Fibroblast of mammary gland (primary cell): ENCODE measurements at places on chromosomes 3 and 15.

DNA sequence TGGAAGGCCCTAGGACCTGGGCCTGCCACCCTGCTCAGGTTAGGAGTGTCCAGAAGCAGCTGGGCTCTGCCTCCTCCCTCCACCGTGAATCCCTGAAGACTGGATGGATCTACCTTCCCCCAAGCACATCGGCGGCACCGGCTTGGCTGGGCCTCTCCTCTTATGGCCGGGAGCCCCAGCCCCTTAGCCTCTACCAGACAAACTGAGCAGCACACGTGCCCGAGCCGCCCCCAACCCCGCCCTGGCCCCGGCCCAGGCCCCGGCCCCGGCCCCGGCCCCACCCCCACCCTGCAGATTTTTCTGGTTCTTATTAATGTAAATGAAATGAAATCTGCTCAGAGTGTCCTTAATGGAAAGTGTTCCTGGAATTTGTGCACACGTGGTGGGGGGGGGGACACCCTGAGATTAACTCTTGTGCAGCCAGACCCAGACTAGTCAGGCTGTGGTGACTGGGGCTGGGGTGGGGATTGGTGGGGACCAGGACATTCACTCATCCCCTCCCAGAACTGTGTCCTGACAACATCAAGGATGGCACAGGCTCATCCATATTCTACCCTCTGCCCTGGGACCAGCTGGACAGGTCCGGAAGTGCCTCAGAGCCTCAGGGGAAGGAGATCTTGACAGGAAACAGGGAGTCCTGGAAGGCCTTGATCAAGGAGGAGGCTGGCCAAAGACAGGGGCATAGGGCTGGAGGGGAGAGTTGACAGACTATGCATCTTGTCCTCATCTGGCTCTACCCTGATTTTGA, 30.9 kb upstream of the SEMA3F start:
- DNase-seq: no peak

DNA sequence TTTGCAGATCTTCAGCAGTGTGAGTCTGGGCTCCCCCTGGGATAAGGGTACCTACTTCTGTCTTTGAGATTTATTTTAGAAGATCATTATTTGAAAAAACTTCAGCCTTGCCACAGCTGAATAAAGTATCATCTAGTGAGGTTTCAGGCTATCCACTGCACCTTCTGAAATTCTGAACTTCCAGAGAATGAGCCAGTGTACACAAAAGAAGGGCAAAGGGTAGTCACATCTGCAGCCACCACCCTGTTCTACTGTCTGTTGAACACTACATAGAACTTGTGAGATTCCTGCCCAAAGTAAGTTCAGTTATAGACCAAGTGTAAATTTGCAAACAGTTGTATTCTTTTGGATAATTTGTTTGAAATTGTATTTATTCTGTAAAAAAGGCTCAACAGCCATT, 38.0 kb upstream of the PTPN23 start:
- DNase-seq: no peak

DNA sequence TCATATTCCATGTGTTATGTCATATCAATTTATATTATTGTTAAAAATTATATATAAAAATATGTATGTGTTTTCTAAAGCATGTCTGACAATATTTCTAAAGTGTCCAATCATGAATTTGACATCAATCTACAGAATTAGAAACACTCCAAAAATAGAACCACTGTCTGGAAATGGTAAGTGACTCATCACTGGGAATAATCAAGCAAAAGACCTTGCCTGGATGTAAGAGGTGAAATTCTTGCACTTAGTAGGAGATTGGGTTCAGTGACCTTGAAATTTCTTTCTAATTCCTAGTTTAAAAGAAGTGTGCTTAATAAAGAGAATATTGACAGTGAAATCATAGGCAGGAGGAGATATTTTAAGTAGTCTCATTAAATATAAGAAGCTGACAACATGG, 188.8 kb downstream of the ZNF385D start:
- DNase-seq: peak; percentile 45

- peak; percentile 99 for DNase-seq
Measured at GRCh38 chr3:185549122-185549521, 3.3 kb downstream of the LIPH start.

GRCh38 chr15:66713843-66714508, 11.9 kb downstream of the SMAD6 start:
- no peak for DNase-seq

DNA sequence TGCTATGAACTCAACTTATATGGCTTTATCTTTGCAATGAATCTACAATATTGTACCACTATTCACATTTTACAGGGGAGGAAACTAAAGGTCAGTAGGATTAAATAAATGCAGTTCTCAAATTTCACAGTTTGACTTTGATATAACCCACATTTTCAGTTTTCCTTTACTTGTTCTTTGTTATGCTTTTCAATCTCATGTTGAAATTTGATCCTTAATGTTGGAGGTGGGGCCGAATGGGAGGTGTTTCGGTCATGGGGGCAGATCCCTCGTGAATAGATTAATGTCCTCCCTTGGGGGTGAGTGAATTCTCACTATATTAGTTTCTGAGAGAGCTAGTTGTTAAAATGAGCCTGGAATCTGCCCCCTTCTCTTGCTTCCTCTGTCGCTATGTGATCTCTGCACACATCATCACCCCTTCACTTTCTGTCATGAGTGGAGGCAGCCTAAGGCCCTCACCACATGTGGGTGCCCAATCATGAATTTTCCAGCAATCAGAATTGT, 44.7 kb downstream of the CD200 start:
- DNase-seq: peak; percentile 52

- no peak for DNase-seq
Measured at GRCh38 chr3:61594144-61594963, 33.0 kb downstream of the PTPRG start.

GRCh38 chr3:67048715-67049074, 50.6 kb downstream of the KBTBD8 start:
- DNase-seq: no peak

GRCh38 chr3:69406163-69406562, 20.3 kb upstream of the FRMD4B start:
- peak; percentile 53 for DNase-seq

DNA sequence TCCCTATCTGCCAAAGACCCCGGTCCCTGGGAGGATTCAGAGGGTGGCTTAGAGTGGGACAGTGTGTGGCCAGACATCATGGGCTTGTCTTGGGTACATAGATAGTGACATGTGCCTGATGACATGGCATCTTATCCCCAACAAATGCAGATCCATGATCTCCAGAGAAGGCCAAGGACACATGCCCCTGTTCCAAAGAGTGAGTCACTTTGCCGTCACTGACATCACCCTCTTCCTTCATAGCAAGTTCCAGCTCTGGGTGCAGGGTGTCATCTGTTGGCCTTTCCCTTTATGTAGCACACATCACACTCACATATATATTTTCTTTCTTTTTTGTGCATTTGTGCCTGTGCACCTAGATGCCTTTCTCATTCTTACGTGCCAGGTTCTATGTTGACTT, 350.5 kb downstream of the LRTM1 start:
- no peak for DNase-seq

GRCh38 chr15:68769702-68770101, 51.0 kb downstream of the ANP32A start:
- no peak for DNase-seq

DNA sequence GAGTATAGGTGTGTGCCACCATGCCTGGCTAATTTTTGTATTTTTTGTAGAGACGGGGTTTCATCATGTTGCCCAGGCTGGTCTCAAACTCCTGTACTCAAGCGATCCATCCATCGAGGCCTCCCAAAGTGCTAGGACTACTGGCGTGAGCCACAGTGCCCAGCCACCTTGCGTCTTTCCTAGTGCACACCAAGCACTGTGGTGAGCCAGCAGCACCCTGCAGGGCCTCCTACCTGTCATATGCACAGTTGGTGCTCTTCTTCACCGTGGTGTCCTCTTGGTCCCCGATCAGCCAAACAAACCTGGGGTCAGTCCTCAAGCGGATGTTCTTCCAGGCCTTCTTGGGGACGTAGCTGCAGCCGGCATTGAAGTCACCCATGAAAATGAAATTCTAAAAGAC, 13.2 kb downstream of the DNASE1L3 start:
- DNase-seq: no peak

DNA sequence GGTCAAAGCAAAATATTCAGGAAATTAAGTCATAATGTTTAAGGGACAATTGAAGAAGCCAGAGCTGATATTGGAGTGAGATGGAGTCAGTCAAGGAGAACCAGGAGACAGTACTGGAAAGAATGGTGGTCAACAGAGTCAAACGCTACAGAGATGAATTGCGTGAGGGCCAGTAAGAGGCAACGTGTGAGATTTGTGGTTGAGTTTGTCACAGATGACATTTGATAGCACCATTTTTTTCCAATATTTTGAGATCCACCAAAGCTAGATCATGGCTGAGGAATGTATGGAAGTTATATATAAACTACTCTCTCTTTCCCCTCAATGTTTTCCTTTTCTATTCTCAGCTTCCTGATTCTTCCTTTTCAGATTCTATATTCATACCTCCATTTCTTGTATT, 375.1 kb upstream of the ROBO2 start:
- no peak for DNase-seq

DNA sequence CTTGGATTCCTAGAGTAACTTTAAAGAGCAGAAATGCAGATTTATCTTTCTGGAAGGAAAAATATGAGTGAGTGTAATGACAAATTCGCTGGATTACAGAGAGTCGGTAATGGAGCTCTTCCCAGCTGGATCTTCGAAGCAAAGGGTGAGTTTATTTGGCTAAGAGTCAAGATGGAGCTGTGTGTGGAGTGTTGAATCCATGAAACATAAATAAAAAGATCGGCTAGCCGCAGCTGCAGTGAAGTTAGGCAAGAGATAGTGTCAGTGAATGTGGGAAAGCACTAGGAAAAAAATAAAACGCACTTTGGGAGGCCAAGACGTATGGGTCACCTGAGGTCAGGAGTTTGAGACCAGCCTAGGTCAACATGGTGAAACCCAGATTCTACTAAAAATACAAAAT, 10.3 kb downstream of the NAALADL2 start:
- DNase-seq: peak; percentile 62

GRCh38 chr15:52307847-52308246, 12.2 kb upstream of the MYO5C start:
- DNase-seq: no peak

GRCh38 chr3:2851361-2851760, 258.8 kb downstream of the IL5RA start:
- DNase-seq: no peak

GRCh38 chr3:16143861-16144447, 30.5 kb upstream of the GALNT15 start:
- no peak for DNase-seq

GRCh38 chr3:152778022-152778421, 56.9 kb upstream of the P2RY1 start:
- DNase-seq: no peak

DNA sequence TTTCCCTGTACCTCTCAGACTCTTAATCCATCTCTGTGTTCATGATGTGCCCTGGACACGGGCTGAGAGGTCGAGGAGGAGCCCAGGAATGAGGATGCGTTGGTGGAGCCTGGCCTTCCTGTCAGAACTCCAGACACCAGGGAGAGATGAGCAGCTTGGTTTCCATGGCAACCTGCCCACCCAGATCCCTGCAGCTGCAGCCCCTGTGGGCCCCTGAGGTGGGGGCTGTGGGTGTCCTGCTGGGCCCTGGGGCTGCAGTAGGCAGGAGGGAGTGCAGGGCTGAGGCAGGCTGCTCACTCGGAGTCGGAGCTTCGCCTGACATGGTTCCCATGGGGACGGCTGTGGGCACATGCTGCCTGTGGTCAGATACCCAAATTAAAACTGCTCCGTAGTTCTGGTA, 7.7 kb upstream of the SCN10A start:
- no peak for DNase-seq

DNA sequence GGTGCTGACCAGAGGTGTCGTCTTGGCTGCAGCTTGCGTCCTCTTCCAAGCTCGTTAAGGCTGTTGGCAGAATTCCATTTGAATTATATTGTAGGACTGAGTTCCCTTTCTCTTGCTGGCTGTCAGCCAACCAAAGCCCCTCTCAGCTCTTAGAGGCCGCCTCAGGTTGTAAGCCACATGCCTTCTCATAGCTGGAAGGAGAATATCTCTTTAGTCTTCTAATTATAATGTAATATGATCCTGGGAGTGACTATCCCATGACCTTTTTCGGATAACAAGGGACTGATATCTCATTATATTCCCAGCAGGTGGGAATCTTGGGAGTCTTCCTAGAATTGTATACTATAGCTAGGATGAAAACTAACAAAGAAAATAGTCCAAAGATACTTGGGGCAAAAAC, 4.8 kb downstream of the SCG5 start:
- DNase-seq: no peak

- no peak for DNase-seq
Measured at GRCh38 chr15:69663441-69663840, 210.8 kb downstream of the RPLP1 start.

- DNase-seq: no peak
Measured at GRCh38 chr15:73892446-73893226, 19.3 kb downstream of the TBC1D21 start.

DNA sequence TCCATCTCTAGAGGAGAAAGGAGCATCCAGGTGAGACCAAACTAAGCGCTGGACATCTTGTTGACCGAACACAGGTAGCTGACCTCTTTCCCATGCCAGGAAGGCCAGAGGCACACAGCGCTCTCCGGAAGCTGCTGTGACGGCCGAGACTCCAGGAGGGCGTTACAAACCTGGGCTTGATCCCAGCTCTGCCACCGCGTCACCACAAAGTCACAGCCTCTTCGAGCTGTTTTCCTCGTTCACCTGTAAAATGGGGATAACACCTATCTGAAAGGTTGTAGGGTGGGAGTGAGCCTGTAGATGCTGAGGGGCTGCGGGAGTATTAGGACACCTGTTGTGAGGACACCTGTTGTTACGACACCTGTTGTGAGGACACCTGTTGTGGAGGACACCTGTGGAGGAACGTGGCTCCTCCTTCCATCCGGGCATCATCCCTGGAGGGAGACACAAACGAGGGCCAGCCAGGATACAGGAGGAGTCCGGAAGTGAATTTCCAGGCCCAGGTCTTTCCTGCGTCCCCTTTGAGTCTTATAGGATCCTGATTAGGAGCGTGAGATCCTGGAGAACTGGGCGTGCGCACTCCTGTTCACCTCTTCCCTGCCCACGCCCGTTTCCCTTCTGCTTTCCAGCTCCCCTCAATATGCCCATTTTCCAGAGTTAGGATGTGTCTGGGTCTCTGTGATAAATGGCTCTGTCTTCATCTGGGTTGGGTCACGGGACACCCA, 2.3 kb upstream of the MUC4 start:
- DNase-seq: no peak

- peak; percentile 27 for DNase-seq
Measured at GRCh38 chr3:143000528-143000927, 842 bp upstream of the U2SURP start.

DNA sequence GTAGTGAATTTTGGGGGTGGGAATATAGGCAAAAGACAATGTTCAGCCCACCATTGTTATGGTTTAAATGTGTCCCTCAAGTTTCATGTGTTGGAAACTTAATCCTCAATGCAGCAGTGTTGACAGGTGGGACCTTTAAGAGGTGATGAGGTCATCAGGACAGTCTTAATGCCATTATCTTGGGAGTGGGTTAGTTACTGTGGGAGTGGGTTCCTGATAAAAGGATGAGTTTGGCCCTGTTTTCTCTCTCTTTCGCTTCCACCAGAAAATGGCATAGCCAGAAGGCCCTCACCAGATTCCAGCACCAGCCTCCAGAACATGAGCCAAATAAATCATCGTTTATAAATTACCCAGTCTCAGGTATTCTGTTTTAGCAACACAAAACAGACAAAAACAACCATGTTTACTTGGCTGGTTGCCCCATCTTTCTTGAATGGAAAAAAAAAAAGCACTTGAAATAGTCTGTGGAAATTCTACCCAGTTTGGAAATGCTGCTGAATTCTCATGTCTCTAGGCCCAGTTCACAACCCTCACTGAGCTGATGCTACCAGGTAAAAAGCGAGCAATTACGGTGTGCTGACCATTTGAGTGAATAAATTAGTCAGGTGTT, 31.0 kb upstream of the MFSD1 start:
- no peak for DNase-seq

- no peak for DNase-seq
Measured at GRCh38 chr3:135008326-135008725, 213.3 kb downstream of the EPHB1 start.
